ENCODE measurements at places on chromosomes 13 and 19.

GRCh38 chr19:16429066-16429758 is 42.6 kb downstream of the EPS15L1 start:
- DNase-seq, result no peak

GRCh38 chr19:13277104-13277809 is 127.0 kb downstream of the IER2 start:
- DNase-seq, result peak; percentile 87

DNA sequence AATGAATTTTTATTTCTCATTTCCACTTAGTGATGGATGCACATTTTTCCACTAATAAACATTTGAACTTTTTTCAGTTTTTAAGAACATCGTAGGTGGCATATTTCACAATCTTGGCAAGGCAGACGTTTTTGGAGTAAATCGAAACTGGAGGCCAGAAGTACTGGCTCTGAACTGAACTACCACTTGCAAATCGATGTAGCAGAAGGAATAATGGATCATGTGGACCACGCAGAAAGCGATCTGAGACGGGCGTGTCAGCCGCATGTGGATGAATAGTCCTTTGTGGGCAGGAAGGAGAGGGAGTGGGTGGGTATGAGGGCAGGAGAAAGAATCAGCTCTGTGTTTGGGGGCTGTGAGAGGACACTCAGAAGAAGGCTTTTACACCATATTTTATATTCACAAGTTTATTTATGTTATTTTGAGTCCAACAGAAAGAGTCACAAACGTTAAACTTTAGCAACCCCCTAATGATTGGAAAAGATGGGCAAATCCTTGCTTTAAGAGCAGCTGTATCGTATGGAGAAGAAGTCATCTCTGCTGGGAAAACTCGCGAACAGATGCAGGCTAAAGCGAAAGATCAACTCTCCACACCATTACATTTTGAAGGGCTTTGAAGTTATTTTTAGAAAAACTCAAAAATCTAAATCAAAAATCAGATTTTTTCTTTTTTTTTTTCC is 90.5 kb downstream of the COL4A2 start:
- no peak for DNase-seq

- DNase-seq, result no peak
Measured at GRCh38 chr19:49915271-49915670, 13.7 kb upstream of the ATF5 start.

- peak; percentile 56 for DNase-seq
Measured at GRCh38 chr13:110561344-110562035, at the start of gene RAB20. RAB20 (minus strand) TSS chr13:110561722; CDS start chr13:110561519, 203 bp downstream.

- DNase-seq, result no peak
Measured at GRCh38 chr13:93029536-93029935, 197.1 kb upstream of the GPC6 start.

DNA sequence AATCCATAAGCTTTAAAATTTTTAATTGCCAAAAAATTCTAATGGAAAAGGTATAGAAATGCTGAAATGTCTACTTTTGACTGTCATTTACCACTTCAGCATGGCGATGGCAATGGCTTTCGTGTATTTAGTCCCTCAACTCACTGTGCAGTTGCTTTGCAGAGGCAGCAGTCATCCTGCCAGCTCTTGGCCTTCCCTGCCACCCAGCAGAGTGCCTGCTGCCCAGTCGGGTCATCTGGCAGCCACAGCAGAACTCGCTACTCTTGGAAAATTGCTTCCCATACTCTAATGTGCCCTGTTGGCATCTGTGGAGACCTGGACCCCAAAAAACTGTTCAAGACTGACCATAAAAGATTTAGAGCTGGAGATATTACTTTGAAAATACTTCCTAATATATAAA is 383.2 kb downstream of the UQCRFS1 start:
- DNase-seq, result no peak

- no peak for DNase-seq
Measured at GRCh38 chr13:41344358-41344757, 33.3 kb downstream of the NAA16 start.

DNA sequence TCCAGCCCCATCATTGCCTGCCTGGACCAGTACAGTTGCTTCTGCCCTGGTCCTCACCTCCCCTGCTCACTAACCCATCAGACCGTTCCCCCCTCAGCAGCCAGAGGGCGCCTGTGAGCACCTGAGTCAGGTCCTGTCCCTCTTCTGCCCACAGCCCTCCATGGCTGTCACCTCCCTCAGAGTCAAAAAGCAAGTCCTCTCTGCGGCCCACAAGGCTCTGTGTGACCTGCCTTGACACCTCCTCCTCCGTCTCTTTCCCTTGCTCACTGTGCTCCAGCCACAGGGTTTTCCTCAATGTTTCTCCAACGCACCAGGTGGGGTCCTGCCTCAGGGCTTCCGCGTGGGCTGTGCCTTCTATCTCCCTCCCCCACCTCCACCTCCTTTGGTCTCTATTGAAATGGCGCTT is 29.4 kb upstream of the PTPRS start:
- peak; percentile 5 for DNase-seq

DNA sequence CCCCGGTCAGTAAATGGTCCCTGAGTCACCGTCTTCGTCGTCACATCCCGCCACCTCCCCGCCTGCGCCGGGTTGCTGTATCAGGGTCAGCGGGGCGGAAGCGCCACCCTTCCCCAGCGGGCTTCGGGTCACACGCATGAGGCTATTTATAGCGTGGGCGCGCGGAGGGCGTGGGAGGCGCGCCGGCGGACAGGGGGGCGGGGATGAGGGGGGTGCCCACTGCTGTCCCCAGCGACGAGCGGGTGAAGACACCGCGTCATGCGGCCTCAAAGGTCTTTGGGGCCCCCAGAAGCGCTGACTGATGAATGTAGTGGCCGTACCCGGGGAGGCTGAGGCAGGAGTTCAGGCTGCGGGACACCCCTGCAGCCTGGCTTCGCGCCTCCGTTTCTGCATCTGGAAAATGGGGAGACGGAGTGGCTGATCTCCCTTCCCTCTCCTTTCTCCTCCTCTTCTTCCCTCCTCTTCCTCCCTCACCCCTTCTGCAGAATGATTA is 7.9 kb downstream of the UNC13A start:
- DNase-seq, result peak; percentile 35

- DNase-seq, result no peak
Measured at GRCh38 chr13:25948910-25949309, 102.9 kb downstream of the SHISA2 start.

GRCh38 chr19:39906820-39907611 is 27.4 kb downstream of the FCGBP start:
- no peak for DNase-seq

GRCh38 chr13:84479656-84480055 is 597.4 kb upstream of the SLITRK1 start:
- DNase-seq, result no peak

DNA sequence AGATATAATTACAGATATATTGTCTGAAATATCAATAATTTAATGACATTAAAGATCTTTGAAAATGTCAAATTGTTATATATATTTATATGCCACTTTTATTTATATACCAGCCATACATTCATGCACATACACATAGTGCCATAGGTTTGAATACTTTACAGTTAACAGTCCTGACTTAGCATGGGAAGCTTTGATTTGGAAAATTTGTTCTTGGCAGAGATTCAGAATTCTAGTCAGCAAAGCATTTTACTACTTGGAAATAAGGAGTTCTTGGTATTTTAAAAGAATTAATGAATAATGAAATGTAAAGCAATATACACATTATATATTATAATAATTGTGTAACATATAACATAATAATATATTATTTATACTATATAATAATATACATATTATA is 277.0 kb upstream of the PCDH20 start:
- no peak for DNase-seq

- no peak for DNase-seq
Measured at GRCh38 chr19:18424890-18425514, 5.8 kb downstream of the SSBP4 start.

DNA sequence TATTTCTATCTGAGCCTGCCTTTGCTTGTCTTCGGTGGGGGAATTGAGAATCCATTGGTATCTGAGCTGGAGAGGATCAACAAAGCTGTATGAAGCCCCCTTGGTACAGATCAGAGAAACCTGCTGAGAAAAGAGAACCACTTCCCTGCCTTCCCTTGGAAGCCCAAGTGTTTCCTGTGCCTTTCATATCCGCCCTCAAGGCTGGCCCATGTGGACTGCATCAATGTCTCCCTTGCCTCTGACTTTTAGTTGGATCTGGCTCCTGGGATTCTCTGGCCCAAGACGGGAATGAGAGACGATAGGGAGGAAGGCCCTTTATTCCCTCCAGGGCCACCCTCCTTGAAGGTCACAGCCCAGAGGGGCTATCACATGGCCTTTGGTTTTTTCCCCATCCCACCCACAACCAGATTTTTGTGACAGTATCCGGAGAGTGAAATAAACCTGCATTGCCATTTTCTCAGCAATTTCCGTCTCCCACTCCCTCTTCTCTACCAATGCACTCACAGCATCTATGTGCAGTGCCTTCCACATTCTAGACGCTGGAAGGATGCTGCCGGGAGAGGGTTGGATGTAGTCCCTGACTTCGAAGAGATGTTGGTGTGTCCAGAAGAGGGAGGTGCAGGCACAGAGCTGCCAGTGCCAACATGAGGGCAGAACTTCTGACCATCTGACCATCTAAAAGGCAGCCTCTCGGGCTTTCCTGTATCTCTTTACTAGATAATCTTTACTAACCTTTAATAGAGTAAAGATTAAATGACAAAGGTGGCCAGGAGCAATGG is 63.8 kb downstream of the KCTD15 start:
- DNase-seq, result no peak

DNA sequence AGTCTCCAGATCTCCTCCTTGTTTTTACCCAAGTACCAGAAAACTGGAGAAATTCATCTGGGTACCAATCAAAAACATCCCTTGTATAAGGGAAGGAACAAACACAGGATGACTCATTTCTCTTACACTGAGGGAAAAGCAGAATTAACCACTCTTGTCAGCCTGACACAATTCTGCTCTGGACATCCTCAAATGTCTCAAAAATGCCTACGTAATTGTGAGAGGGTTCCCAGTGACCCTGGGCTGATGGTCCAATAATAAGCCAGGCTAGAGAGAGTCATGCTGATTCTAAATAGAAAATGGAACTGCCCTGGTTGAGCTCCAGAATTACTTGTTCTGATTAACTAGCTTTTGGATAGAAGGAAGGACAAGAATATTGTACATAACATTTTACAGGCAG is 14.5 kb downstream of the ZNF708 start:
- DNase-seq, result no peak

- DNase-seq, result no peak
Measured at GRCh38 chr13:102881819-102882686, 36.2 kb downstream of the ERCC5 start.

GRCh38 chr13:45289936-45290563 is 50.9 kb downstream of the TPT1 start:
- DNase-seq, result no peak

DNA sequence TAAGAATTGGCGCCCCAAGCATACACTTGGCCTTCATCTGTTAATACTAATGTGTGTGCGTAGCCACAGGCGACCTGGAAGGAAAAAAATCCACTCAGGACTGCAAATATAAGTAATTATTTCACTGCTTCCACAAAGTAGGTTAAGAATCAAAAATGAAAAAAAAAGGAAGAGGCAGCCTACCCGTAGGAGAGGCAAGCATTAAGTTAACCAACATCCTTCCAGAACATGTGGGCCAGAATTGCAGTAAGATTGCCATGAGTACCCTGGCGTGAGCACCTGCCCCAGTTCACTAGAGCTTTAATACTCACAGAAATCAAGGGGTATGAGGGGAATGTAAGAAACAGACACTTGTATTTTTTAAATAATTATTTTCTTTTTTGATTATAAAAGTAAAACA is 22.2 kb downstream of the RCBTB2 start:
- DNase-seq, result no peak

GRCh38 chr13:31930901-31931522 is 100.6 kb upstream of the FRY start:
- DNase-seq, result peak; percentile 38

- no peak for DNase-seq
Measured at GRCh38 chr13:21034603-21035191, 26.7 kb downstream of the LATS2 start.

DNA sequence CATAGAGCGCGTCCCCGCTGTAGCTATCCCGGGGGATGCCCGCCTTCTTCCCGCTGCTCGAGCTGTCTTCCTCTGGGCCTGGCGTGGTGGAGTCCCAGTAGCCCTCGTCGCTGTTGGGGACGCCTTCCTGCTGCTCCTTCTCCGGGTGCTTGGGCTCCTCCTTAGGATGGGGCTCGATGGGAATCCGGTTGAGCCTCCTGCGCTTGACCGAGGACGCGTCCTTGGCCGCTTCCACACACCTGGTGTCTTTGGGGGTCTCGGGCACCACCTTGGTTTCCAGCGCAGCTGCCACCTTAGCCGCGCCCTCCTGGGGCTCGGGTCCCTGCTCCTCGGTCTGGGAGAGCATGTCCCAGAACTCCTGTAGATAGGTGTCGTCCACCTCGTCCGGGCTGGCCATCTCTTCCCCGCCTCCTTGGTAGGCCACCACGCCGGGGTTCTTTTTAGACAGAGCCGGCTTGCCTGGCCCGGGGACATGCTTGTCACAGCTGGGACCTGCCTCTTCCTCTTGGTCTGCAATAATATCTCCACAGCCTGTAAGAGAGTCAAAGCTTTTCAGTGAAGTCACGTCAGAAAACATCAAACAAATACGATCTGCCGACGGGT is 2.0 kb downstream of the AMER2 start:
- DNase-seq, result no peak

- peak; percentile 62 for DNase-seq
Measured at GRCh38 chr19:9793071-9793591, 24.6 kb upstream of the ZNF846 start.

GRCh38 chr13:47594833-47595232 is 406.2 kb downstream of the SUCLA2 start:
- no peak for DNase-seq

- DNase-seq, result peak; percentile 76
Measured at GRCh38 chr19:40305403-40305802, 20.3 kb upstream of the AKT2 start.

GRCh38 chr19:40673397-40673796 is 17.1 kb downstream of the NUMBL start:
- DNase-seq, result peak; percentile 15

- DNase-seq, result no peak
Measured at GRCh38 chr13:29496241-29496712, 99.2 kb downstream of the SLC7A1 start.

DNA sequence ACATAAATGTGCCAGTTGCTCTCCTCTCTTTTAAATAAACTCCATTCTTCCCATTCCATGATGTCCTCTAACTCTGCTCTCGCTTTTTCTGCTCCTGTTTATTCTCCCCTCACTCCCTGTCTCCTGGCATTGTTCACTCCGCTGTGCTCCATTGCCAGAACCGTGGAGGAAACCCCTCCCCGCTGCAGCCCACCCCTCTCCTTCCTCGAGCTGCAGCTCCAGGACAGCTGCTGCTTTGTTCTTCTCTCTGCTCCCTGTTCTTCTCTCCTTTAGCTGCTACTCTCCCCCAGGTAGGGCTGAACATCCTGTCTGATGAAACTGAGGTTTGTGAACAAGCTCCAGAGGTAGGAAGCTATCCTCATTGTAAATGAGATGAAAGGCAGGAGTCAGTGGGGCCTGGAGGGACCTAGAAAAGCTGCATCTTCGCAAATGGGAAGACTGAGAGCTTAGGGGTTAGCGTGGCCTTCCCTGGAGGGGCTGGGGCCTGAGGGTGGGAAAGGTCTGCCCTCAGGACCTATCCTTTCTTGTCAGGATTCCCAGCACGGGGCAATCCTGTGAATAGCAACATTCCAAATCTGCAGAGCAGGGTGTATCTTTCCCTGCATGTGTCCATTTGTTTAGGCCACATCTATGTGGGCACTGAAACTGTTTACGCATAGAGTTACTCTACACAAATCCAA is 243.7 kb downstream of the DNAJC15 start:
- DNase-seq, result no peak

- no peak for DNase-seq
Measured at GRCh38 chr13:111117961-111118360, 2.9 kb downstream of the ARHGEF7 start.

All from CD4-positive, alpha-beta T cell treated with Interleukin-2 at 100 ng/mL for 4 hours (primary cell).